ENCODE measurements at places on chromosomes 3 and 15.

GRCh38 chr3:4503050-4503449, 9.9 kb downstream of the ITPR1 start:
- no peak for DNase-seq

GRCh38 chr15:58229297-58229768, 91.2 kb downstream of the AQP9 start:
- no peak for DNase-seq

GRCh38 chr15:97959724-97960363, 659 bp upstream of the ARRDC4 start:
- DNase-seq, result no peak

DNA sequence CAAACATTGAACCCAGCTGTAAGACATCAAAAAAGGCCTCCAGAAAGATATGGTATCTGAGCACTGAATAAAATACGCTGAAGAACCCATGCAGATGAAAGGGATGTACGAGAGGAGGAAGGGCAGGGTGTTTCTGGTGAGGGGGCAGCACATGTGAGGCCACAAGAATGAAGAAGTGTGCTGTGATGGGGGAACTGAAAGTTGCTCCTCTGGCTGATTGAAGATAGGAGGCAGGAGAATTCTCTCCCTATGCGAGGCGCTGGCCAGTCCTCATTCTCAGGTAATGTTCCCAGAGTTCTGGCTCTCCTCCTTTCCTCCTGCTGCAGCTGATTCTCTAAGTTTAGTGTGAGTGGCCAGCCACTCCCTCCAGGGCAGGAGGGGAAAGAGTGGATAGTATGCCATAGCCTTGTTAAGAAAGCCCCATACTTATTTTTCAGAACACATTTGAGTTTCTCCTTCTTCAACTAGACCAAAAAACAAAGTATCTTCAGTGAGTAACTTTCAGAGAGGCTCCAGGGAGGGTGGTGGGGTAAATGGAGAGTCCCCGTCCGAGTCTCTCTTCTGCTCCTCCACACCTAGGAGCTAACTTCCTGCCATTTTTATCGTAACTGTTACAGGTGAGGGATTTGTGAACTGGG, 26.9 kb upstream of the MYO1E start:
- DNase-seq, result no peak

- DNase-seq, result no peak
These were observed 338.2 kb upstream of the SLCO3A1 start for GRCh38 chr15:91515188-91515754.

- DNase-seq, result no peak
These were observed 202.8 kb downstream of the RSRC1 start for GRCh38 chr3:158312560-158313141.

DNA sequence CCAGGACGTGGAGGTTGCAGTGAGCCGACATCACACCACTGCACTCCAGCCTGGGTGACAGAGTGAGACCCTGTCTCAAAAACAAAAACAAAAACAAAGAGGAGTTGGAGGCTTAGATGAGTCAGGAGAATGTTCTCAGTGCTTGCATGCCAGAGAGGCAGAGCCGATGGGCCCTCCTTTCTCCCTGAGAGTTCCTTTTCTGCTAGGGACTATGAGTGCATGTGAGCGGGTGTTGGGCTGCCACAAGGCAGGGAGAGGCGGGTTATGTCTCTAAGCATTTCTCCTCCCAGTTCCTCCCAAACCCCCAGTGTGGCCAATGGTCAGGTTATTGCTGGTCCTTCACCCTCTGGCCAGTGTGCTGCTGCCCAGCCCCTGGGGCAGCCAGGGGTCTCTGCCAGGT, 45.1 kb downstream of the RTP1 start:
- no peak for DNase-seq

DNA sequence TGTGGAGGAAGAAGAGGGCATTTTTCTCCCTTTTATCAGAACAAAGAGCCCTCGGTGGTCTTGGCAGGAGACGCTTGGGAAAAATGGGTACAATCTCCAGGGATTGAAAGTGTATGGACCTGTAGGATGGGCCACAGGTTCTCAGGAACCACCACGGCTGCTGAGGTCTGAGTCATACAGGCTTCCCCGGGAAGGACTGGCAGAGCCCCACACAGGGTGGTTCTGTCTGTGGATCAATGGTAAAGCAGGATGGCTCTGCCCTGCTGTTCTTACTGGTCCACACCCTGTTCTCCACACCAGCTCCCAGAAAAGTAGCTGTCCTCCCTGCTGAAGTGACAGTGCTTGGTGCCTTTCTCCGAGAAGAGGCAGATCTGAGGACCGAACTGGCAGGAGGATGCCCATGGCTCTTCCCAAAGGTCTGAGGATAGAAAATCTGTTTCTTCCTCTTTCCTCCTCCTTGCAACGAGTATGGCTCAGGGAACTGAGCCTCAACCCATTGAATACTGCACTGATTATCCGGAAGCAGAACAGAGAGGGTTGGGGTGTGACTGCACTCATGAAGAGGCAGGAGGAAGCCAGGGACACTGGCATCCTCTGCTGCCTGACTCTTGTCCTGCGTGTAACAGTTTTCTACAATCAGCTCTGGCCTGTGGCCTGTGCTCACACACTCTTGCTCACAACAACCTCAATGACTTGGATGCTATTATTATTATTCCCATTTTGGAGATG, 39.0 kb downstream of the KIF9 start:
- no peak for DNase-seq

DNA sequence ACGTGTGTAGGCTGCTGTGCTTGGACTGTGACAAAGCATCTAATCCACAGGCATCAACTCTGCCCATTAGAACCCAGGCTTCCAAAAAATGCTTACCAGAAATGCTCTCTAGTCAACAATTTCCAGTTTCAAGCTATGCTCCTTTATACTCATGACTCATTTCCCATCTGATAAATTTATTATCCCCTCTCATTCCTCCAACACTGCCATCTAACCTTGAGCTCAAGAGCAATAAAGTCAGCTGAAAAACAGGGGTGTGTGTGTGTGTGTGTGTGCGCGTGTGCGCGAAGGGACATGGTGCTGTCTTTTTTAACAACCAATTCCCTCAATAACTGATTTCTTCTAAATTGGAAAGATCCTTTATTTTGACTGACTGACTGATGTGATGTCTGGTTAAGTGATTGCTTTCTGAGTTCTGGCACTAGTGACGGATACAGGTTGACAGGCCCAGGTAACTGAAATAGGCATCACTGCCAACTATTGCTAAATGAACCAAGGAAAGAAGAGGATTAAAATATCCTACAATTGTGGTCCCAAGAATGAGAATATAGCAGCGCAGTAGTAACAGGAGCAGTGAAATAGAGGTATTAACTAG, 405.5 kb downstream of the ZNF385D start:
- no peak for DNase-seq

- no peak for DNase-seq
These were observed 60.2 kb upstream of the LCTL start for GRCh38 chr15:66625974-66626373.

GRCh38 chr15:53469422-53469821, 290.0 kb downstream of the WDR72 start:
- no peak for DNase-seq

DNA sequence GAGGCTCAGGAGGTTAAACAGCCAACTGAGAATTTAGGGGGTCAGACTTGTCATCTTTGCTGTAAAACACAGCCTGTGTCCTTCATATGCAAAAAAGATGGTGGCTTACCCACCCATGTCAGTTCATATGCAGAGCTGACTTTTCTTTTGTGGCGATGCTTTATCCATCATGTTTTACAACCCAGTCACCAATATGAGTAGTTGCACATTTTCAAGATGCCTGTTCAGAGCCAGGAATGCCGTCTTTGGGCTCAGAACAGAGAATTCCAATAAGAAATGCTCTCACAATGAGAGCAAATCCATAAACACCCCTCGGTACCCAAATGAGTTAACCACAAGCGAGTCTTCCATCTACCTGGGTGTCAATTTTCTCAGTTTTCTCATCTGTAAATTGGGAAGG, 83.6 kb downstream of the TIGIT start:
- DNase-seq, result no peak

Data from natural killer cell (primary cell).